T-cell (primary cell): ENCODE measurements at places on chromosomes 4 and X.

- H3K4me1 ChIP-seq: no peaks in the 10 kb centered on the region
- H3K4me3 ChIP-seq: no peak overlapping the region
- no peak overlapping the region for H3K27ac ChIP-seq
- H3K36me3 ChIP-seq: no peaks in the 10 kb centered on the region
- no peak for DNase-seq
These were observed 1.6 kb downstream of the SPARCL1 start for GRCh38 chr4:87527431-87528220.

DNA sequence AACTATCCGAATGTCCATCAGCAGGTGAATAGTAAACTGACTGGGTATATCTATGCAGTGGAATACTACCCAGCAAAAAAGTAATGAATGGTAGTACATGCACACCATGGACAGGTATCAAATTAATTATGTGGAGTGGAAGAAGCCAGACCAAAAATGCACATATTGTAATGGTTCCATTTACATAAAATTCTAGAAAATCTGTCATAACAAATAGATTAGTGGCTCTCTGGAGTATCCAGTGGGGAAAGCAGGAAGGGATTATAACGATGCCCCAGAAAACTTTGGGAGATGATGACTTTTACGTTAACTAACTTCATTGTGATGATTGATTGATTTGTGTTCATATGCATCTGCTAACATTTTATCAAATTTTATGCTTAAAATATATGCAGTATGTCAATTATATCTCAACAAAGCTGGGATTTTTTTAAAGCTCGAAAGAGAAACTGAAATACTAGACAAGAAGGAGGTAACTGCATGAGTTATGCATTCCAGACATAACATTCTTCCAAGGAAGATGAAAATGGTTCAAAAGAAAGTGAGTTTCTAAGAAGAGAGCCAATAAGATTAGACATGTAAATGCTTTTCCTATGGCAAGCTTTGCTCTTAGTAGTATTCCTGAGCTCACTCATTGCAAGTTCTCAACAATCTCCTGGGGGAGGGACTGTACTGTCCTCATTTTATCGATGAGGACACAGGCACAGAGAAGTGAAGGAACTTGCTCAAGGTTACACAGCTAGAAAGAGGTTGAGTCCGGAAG, 58.6 kb upstream of the MSX1 start:
- H3K27me3 ChIP-seq: no peaks in the 10 kb centered on the region
- no peak for DNase-seq
- no peak overlapping the region for H3K27ac ChIP-seq
- no peaks in the 10 kb centered on the region for H3K4me1 ChIP-seq
- no peak overlapping the region for H3K4me3 ChIP-seq

- no peak overlapping the region for H3K4me3 ChIP-seq
- DNase-seq: no peak
- H3K4me1 ChIP-seq: peaks cover 2% of the 10 kb centered on the region
- peaks cover 11% of the 10 kb centered on the region for H3K27me3 ChIP-seq
- no peak overlapping the region for H3K27ac ChIP-seq
These were observed 40.0 kb downstream of the C4orf51 start for GRCh38 chr4:145719752-145720624.

DNA sequence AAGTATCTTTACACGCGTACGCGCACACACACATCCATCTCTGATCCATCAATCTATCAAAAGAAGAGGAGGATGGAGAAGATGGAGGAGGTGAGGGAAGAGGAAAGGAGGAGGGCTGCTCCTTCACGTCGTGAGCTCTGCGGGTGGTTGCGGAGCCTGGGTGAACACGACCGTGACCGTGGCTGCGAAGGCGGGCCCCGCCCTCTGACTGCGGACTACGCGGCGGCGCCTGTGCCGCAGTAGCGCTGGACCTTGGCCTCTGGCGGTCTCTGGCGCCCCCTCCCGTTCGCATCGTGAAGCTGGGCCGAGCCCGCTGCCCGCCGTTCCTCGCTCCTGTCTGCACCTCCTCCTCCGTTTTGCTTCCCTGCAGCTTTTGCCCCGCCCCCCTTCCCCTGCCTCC, 37.7 kb upstream of the ARAF start:
- H3K4me1 ChIP-seq: no peaks in the 10 kb centered on the region
- DNase-seq: peak; percentile 64
- no peak overlapping the region for H3K4me3 ChIP-seq

DNA sequence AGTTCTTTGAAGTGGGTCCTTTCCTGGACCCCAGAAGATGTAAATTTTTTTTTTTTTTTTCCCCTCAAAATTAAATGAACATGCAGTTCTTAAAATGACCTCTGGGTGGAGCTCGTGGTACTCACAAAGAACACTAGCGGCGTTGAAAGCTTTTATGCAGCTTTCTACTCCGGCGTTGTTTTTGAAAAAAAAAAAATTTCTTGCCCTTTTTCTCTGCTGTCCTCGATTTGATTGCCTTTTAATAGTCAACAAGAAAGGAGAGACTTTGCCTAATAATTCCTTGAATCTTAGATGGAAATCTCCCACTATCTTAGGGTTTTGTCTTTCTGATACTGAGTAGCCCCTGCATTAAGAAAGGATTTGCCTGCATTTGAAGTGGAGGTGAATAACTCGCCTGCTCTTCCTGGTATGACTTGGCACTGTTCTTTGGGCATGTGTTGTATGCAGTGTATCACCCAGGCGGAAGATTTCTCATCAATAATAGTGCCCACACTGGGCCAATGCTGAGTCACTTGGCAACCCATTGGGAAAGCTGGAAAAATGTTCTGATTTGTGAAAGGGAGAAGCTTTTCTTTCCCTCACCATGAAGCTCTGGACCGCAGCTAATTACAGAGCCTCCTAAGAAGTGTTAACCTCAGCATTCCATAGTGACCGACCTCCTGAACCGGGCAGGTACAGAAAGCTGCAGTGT, 104.0 kb downstream of the PHEX start:
- H3K36me3 ChIP-seq: no peaks in the 10 kb centered on the region
- no peaks in the 10 kb centered on the region for H3K27me3 ChIP-seq
- no peak overlapping the region for H3K4me3 ChIP-seq
- no peaks in the 10 kb centered on the region for H3K4me1 ChIP-seq
- H3K27ac ChIP-seq: no peak overlapping the region
